NCI-H187 (cell line): ENCODE measurements at places on chromosomes 5 and 9.

DNA sequence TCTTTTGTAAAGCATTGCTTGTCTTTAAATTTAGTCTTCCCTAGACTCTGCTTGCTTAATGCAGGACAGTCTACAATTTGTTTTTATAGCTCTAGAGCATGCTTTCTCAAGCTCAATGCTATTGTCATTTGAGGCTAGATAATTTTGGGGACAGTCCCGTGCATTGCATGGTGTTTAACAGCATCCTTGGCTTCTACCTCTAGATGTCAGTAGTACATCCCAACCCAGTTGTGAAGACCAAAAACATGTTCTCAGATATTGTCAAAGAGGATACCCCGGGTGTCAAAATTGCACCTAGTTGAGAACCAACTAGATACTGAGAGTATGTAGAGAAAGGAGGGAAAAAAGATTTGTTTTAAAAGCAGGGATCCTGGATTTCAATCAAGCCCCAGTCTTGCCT is 277.5 kb downstream of the CEMIP2 start:
- no peak for DNase-seq

DNA sequence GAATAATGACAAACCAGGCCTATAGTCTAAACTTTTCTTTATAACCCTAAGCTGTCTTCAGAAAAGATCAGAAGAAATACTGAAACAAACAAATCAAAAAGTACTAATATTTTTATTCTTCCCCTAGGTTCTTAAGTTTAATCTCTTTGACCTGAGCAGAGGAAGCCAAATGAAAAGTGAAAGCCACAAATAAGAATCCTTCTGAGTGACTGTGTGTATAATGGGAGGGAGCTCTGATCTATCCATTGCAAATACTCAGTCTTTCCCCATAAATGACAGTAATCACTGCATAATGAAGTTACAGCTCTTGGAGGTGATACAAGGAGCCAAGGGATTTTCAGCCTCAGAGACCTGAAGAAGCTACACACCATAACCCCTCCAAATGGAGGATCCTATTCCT is 126.9 kb upstream of the ATP10B start:
- no peak for DNase-seq

GRCh38 chr9:137035937-137036336 is 4.0 kb upstream of the FUT7 start:
- DNase-seq, result no peak

- DNase-seq, result no peak
Measured at GRCh38 chr5:156201788-156202403, 125.1 kb upstream of the SGCD start.

- DNase-seq, result no peak
Measured at GRCh38 chr5:95743232-95743631, 12.1 kb downstream of the RHOBTB3 start.

GRCh38 chr9:12060067-12060466 is 633.1 kb upstream of the TYRP1 start:
- no peak for DNase-seq

DNA sequence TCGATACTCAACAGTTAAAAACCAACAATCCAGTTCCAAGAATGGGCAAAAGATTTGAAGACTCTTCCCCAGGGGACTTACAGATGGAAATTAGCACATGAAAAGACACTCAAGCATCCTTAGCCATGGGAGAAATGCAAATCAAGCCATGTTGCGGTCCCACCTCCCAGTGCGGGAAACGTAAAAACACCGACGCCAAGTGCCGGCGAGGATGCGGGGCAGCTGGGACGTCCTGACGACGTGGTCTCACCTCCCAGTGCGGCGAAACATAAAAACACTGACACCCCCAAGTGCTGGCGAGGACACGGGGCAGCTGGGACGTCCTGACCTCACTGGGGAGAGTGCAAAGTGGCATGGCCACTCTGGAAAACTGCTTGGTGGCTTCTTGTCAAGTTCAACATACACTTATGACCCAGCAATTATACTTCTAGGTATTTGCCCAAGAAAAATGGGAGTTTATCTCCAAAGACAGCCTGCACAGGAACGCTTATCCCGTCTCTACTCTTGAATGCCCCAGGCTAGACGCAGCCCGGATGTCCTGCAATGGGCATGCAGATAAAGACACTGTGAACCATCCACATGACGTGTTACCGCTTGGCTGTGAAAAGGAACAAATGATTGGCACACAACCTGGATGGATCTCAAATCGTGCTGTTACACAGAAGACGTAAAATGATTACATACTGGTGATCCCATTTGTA is 60.1 kb upstream of the UBAC1 start:
- DNase-seq, result no peak

- DNase-seq, result no peak
Measured at GRCh38 chr5:58902765-58903164, 319.9 kb downstream of the RAB3C start.

DNA sequence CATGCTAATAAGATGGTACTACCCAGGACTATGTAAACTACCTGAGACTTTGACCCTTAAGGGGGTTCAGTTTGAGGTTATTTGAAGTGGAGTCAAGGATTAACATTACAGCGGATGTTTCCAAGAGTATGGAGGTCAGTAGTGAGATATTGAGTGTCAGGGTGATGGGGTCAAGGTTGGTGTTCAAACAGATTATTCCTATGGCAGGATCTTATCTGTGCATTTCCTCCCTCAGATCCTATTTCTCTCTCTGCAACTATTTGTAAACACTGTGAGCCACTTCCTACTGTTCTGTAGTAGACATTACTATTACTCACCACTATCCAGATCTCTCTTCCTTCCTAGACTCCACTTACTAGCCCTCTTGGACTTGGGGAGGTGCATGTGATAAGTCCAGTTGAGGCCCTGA is 54.0 kb upstream of the STOM start:
- no peak for DNase-seq

DNA sequence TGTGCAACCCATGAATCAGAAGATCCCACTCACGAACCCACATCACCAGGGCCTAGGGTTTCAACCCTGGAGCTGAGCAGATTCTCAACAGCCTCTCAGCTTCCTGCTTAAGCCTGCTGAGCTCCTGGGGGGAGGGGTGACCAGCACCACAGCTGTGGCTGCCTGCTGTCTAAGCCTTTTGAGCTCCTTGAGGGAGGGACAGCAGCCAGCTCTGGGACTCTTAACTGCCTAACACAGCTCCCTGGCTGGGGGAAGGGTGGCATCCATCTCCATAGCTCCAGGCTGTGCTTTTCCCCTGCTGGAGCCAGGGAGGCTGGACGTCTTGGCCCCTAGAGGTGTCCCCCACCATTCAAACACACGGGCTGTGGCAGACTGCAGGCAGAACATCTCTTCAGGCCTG is 250.3 kb downstream of the DMAC1 start:
- DNase-seq, result no peak
